DMS 273 treated with DMSO at 0.1 percent for 48 hours (cell line): ENCODE measurements at places on chromosomes 2 and 18.
A peak's percentile ranks its signal among the peaks of the same experiment; 100 is the strongest.

- DNase-seq, result no peak
Observed at GRCh38 chr2:42223067-42223854, 54.1 kb downstream of the EML4 start.

GRCh38 chr2:128646691-128647090 lies 328.0 kb upstream of the HS6ST1 start:
- no peak for DNase-seq

DNA sequence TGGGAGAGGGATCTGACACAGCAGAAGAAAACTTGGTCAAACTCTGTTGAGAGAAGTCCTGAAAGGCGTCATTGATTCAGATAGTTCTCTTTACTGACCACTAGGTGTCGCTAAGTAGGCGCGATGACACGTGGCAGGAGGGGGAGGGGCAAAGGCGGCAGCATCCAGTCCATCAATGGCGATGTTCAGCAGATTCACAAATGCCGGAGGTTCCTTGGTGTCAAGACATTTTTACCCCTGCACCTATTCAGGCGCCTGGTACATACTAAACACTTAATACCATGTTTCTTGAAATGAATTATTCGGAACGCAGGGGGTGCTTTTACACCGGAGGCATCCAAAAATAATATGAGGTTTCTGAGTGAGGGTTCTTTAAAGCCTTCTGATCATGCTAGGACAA lies 3.0 kb upstream of the PLEK start:
- peak; percentile 5 for DNase-seq

- no peak for DNase-seq
Observed at GRCh38 chr18:38262661-38263060, 697.1 kb upstream of the CELF4 start.

GRCh38 chr2:48754874-48755273 lies 650 bp downstream of the LHCGR start:
- DNase-seq, result no peak

DNA sequence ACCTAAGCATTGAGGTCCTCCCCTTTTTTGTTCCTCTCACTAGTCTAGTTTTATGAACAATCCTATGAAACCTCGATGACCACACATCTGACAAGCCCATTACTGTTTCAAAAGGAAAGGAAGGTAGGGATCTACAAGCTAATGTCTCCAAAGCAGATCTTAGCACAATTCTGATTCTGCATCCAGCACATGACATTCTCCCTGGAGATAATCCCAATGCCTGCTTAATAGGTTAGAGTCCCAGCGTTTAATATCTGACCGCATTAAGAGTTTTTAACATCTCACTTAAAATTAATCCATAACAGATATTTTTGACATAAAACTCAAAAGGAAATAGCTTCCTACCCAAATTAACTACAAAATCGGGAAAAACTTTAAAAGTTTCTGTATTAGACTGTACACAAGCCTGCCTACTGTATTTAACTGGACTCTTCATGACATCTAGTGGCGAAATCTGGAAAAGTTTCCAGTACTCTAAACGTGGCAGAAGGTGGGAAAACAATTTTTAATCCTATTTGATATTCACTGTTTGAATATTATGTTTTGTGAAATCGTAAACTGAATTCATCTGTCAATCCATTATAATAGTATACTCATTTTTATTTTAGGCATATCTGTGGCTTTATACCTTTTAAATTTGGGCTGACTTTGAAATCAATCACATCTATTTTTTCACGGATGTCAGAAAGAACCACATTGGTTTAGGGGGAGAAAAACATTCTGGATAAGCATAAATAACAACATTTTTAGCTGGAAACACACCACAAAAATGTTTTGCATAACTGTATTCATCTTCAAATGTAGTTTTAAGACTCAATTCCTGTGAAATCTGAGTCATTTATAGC lies 62.4 kb downstream of the TXNL1 start:
- peak; percentile 8 for DNase-seq

DNA sequence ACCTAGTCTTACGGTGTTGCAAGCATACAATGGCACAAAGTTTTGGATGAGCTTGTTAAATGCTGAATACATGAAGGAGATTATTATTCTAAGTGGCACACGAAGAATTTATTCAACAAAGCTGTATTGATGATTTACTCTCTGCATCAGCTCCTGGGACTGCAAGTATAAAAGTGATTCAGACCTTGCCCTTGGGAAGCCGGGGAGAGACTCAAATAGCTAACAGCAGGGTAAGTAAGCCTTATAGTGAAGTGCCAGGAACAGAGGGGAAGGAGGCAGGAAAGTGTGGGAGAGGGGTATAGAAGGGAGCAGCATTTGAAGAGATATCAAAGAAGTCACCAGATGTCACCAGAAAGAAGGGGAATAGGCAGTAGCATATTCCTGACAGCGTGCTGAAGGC lies 115.4 kb downstream of the MCFD2 start:
- DNase-seq, result no peak

DNA sequence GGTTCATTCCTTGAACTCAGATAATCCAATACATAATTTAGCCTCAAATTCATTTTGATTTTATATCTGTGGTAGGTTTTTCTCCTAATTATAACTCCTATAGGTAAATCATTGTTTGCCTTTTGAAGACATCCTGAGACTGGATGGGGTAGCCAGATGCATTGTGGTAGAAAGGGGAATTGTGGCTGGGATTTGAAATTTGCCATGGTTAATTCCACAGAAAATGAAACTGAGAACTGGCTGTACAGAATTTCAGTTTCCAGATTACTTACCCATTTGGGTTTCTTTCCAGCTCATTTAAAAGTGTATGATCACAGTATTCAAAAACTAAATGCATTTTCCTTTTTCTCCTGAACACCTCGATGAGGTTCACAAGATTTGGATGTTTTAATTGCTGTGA lies 18.2 kb downstream of the CDKL4 start:
- DNase-seq, result no peak

- DNase-seq, result no peak
Observed at GRCh38 chr2:198873503-198874471, 584.0 kb downstream of the SATB2 start.

DNA sequence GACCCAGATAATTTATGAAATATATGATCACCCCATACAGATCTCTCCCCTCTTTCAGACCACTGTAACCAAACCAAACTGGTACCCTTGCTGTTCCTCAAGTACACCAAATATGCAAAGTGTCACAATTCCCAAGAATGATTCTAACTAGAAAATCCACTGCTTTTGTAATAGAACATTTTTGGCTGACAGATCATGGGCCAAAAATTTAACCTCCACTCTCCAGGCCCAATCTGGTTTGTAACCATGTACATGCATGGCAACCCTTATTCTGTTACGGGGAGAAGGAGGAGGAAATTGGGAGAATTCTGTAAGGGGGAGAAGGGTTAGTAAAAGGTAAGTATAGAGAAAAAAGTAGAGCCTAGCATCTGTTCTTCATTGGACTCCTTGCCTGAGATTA lies 62.0 kb downstream of the IKZF2 start:
- no peak for DNase-seq

GRCh38 chr2:165357758-165358157 lies 111.7 kb upstream of the CSRNP3 start:
- DNase-seq, result peak; percentile 92

GRCh38 chr2:68279691-68280090 lies 27.4 kb upstream of the PPP3R1 start:
- no peak for DNase-seq

- DNase-seq, result peak; percentile 79
Observed at GRCh38 chr2:44599130-44599529, 237.4 kb downstream of the CAMKMT start.

GRCh38 chr2:8605351-8606065 lies 76.3 kb upstream of the ID2 start:
- DNase-seq, result no peak

GRCh38 chr2:59168766-59169165 lies 927.6 kb upstream of the FANCL start:
- DNase-seq, result no peak

DNA sequence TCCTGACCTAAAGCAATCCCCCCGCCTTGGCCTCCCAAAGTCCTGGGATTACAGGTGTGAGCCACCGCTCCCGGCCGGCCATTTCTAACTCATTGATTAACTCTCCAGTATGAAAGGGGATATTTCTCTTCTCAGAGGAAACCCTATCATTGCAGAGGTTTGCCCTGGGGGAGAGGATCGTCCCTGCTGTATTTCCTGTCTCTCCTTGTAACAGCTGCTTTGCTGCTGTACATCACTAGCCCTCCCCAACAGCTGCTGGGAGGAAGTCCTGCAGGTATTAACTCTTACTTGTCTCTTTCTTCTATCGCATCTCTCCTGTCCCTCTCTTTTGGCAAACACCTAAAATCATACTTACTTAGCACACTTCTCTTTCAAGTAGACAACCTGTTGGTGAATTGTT lies 219.0 kb upstream of the DSEL start:
- no peak for DNase-seq

DNA sequence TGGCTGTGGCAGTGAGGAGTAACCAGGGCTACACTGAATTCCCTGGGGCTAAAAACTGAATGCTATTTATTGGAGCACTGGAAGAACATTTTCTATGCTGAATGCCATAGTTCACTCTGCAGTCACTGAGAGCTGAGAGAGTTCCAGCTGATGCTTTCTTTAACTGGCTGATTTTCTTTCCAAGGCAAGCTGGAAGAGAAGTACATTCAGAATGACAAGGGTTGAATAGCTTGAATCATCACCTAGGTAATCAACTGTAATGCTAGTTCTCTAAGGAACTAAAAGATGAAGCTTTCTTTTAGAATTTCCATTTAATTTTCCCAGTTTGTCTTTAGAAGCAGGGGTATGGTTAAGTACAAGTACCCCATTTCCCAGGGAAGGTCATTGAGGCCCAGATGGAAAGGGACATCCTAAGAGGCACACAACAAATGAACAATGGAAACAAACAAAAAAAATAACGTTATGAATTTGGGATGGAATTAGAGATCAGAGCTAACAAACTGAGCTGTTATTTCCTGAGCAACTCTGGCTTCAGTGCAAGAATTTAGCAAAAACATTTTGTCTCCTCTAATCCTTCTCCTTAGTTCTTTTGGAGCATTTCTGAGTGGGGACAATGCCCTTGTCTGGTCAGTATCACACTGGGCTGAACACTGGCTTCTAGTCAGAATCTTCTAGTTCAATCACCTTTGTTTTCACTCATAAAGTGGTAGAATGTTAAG lies 132.8 kb upstream of the REG3A start:
- no peak for DNase-seq

DNA sequence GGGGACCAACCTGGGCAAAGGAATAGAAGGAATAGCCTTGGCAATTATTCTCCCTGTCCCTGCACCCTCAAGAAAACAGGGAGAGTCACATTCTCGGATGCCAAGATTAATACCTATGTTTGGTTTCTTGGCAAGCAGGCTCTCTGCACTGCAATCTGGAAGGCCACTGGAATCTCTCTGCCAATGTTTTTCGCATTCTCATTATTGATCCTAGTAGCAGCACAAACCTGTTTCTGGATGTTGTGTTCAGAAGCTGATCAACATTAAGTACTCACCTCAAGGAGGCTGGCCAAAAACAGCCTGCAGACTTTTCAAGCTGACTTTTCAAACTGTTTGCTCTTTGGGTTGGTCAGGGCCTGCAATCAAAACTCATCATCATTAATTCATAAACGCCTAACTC lies 62.2 kb downstream of the CLHC1 start:
- DNase-seq, result no peak

DNA sequence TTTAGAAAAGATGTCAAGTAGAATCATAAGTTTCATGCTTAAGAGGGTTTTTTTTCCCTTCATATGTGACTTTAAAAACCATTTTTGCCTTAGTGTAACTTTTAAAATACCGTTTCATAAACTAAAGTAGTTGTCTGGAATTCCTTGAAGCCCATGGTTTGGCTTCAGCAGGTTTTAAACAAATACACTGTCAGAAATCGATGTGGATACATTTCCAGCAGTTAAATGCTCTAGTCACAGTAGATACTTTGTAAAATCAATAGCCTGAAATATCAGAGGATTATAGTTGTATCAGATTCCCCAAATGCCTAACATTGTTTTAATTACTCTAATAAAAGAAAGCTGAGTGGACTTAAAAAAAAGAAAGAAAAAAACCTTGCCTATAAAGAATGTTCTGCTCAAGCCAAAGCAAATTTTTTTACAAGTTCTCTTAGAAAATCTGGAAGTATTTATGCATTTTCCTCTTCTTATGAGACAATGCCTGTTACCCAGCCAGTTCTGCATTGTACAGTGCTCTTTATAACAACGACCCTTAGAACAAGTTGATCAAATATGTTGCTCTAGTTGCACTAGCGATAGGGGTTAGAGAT lies 260.5 kb downstream of the LTBP1 start:
- DNase-seq, result no peak

DNA sequence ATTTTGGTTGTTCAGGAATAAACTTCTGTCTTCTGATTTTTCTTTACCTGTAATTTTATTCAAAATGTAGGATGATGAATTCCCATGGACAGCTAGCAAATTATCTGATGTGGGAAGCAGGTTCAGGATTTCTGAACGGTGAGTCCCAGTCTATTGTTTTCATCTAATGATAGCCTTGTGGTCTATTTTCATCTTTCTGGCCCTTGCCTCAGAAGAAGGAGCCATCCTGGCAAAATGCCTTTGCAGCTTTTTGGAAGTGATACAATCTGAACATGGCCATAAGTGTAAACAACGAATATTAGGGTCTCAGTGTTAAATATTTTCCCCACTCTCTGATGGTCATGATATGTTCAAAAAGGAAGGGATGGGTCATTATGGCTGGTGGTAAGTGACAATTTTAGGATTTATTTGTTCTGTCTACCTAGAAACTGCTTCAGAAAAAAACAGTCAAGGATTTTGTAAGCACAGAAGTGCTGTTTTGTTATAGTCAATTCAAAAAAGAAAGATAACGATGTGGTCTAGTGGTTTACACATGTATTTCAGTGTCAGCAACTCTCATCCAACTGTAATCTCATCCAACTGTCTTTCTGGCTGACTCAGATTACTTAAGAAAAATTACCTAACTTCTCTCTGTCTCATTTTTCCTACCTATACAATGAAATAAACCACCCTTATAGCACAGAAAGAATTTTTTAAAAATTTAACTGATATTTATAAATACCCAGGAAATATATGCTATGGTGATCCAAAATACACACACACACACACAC lies 272.6 kb upstream of the ERBB4 start:
- no peak for DNase-seq

DNA sequence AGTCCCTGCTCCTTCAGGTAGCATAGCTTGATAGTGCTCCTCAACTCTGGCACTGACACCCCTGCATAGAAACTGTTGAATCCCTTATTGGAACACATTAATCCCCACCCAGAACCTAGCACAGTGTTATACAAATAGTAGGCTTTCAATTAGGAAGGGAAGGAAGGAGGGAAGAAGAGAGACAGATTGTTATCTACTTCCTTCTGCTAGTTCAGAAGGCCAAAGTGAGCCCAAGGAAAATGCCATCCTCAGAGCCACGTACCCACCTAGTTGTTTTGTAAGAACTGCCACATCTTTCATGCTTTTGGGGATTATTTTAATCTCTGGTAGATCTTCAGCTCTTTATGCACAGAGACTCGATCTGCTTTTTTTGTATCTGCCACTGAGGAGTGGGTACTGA lies 75.1 kb downstream of the CLHC1 start:
- DNase-seq, result no peak

- no peak for DNase-seq
Observed at GRCh38 chr18:24801001-24801400, 340.6 kb downstream of the HRH4 start.

DNA sequence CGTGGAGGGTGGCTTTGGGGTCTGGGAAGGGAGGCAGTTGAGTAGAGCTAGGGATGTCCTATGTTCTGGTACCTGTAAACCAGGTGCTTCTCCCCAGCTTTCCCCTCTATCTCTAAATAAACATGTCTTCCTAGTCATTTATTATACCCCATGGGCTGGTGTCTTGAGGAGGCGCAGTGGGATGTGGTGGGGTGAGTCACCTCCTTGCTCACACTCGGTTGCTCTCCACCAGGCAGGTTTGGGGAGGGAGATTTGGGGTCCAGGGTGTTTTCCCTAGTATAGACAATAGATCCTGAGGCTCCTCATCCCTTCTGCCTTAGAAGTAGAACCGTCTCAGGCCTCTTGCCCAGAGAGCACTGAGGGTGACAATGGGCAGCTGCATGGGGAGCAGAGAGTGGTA lies 5.1 kb downstream of the PSD4 start:
- DNase-seq, result no peak
